Transverse colon (tissue), 4 donors: ENCODE measurements at places on chromosomes 4 and X. TPM values are rescaled to one million over a fixed set of nuclear protein-coding genes. Genes with fewer than 3 reads are reported as not detected.

GRCh38 chrX:23327104-23327503, 7.5 kb upstream of the PTCHD1 start:
- DNase-seq: no peak

DNA sequence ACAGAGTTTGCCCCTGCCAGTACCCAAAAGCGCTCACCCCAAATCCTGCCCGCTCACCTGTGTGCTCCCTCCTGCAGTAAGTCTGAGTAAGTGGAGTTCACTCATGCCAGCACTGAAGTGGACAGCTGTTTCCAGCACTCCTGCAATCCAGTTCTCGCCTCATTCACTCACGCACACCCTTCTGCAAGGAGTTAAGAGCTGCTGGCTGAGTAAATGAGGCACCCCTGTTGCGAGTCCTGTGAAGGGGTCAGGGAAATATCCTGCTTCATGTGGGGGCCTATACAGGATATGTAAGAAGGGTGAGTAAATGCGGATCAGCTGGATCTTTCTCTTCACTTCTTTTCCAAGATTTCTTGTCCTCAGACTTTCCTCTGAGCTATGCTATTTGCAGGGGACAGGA, 23.5 kb downstream of the CXCL8 start:
- no peak for DNase-seq

GRCh38 chr4:19982556-19982955, 269.1 kb upstream of the SLIT2 start:
- DNase-seq: no peak

DNA sequence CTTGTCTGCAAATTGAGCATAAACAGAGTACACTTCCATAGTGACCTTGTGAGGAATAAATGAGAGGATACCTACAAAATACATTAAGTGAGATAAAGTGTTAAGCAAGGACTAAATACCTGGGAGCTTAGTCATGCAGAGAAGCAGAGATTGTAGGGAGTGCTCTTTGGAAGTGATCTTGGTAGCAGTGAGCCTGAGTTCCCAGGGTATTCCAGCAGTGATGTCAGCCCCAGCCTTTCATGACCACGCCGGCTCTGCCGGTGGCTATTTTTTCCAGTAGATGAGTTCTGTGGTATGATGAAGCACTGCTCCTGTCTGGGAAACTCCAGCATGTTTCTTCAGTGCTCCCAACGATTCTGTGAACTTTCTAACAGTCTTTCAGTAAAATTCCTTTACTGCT, 391.5 kb upstream of the IGFBP7 start:
- no peak for DNase-seq

GRCh38 chr4:11427121-11427996, 1.3 kb downstream of the HS3ST1 start:
- DNase-seq: no peak

DNA sequence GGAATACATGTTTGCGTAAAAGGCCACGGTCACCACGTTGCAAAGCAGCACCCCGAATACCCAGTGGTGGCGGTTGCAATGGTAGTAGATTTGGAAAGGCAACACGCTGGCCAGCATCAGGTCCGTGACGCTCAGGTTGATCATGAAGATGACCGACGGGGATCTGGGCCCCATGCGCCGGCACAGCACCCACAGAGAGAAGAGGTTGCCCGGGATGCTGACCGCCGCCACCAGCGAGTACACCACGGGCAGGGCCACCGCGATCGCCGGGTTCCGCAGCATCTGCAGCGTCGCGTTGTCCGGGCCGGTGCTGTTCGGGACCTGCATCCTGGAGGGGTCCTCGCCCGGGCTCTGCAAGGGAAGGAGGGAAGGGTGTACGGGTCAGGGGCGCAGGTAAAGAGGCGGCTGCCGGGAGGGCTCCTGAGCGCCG, 13.5 kb upstream of the ASMTL start:
- DNase-seq: no peak

- peak; percentile 33 for DNase-seq
These were observed at the start of gene SNCA for GRCh38 chr4:89836897-89837384. Gene SNCA, minus strand, starts transcription at chr4:89837161. Its CDS starts 1,494 bp downstream, at chr4:89835667.

- no peak for DNase-seq
These were observed 222.6 kb upstream of the INTU start for GRCh38 chr4:127410201-127410600.

GRCh38 chr4:135949931-135950330, 1582.4 kb downstream of the PCDH18 start:
- no peak for DNase-seq

DNA sequence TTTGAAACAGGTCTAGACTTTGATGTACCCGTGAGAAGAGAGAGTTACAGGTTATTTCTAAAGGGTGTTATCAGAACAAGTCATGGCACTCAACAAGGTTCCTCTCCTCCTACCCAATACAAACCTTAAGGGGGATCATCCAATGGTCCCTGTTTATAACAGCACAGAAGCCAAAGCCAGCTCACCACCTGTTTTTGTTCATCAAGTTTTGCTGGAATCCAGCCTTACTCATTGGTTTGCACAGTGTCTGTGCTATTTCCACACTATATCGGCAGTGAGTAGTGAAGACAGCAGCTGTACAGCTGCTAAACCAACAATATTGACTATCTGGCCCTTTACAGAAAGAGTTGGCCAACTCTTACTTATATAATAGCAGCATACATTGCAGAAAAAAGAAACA, 262.1 kb upstream of the STS start:
- DNase-seq: no peak

DNA sequence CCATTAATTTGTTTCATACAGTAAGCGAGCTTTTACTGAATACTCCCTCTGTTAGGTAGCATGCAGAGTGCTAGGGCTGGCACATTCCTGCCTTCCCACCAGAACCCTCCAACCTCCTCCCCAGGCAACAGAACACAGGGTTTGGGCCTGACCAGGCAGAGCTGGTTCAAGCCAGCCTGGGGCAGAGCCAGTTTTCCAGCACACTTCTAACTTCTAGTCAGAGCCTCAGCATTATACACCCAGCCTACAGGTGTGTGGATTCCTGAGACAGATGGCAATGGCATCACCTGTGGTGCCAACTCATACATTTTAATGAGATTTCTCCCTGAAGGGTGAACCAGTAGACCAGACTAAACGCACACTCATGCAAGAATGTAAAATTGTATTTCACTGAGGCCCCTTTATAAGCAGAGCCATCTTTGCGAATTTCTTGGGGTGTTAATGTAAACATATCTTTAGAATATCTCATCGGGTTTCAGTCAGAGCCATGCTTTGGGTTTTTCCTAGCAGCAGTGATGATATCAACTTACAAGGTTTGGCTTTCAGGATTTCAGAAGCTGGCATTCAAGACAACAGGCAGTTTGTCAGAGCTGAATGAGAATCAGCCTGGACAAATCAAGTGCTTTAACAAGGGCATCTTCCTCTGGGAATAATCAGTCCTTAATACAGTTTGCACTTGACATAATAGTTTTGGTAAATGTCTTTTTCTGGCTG, 92.0 kb downstream of the GATB start:
- DNase-seq: no peak

GRCh38 chr4:84647312-84647884, 64.5 kb downstream of the CDS1 start:
- no peak for DNase-seq

- no peak for DNase-seq
These were observed 30.8 kb upstream of the PGM2 start for GRCh38 chr4:37795581-37796195.

DNA sequence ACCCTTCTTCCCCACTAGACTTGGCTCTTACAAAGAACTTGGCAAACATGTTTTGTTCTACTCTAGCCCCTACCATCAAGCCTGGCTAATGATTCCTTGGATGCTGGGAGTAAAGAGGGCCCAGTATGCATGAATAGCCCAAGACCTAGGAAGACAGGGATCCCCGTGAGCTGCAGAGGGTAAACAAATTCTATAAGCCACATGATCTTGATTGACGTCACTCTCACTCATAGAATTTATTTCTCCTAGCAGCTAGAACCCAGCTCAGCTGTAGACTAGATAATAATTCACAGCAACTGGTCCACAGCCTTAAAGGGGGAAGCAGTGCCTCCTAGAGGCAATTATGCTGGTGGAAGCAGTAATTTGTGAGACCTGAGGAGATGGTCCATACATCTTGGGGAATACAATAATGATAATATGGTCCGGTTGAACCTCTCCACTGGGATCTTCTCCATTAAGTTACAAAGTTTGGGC, 16.1 kb upstream of the USO1 start:
- DNase-seq: peak; percentile 50

GRCh38 chrX:148537556-148538182, 37.3 kb downstream of the AFF2 start:
- DNase-seq: no peak

GRCh38 chrX:69060631-69061408, 104.4 kb downstream of the PJA1 start:
- peak; percentile 46 for DNase-seq

DNA sequence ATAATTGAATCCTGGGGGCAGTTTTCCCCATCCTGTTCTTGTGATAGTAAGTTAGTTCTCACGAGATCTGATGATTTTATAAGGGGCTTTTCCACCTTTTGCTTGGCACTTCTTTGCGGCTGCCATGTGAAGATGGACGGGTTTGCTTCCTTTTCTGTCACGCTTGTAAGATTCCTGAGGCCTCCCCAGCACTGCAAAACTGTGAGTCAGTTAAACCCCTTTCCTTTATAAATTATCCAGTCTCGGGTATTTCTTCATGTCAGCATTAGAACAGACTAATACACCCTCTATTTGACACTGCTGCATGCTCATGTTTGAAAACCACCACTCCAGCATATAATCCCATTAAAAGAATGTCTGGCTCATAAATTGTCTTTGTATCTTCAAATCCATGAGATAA, 264.4 kb upstream of the ITM2A start:
- no peak for DNase-seq

DNA sequence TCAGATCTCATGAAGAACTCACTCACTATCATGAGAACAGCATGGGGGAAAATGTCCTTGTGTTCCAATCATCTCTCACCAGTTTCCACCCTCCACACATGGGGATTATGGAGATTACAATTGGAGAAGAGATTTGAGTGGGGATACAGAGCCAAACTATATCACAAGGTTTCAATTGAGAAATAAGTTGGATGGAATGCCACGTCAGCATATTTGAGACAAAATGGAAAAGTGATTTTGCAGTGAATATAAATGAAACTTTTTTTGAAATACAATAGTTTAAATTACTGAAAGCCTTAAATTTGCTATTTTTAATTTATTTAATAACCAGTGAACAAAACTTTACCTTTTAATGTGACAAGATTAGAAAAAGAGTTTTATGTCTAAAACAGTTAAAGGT, 494.1 kb downstream of the PRR32 start:
- DNase-seq: no peak

DNA sequence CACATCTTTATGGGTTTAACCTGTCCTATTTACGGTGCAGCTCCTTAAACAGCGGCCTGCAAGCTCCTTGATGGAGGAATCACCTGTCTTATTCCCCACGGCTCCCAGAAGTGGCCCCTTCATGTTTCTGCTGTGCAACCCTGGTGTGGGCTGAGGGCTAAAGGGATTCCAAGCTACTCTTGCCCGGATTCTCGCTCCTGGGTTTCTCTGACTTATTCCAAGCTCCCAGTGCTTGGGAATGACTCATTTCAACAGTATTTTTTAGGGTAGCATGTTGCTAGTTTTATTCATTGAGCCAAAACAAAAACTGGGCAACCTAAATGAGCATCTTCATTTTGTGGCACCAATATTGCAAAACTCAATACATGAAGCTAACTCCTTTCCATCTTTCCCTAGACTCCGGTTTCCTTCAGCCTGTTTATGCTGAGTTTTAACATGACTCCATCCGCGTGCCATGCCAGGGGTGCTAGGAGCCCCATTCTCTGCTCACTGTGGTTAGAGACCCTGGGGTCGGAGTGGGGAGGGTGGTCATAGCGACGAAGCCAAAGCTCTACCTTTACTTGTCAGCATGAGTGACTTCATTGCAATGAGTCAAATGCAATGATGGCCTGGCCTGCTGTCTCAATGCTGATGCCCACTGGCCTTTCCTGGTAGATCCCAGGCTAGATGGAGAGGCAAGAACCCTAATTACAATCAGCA, 349.7 kb downstream of the NR3C2 start:
- no peak for DNase-seq

DNA sequence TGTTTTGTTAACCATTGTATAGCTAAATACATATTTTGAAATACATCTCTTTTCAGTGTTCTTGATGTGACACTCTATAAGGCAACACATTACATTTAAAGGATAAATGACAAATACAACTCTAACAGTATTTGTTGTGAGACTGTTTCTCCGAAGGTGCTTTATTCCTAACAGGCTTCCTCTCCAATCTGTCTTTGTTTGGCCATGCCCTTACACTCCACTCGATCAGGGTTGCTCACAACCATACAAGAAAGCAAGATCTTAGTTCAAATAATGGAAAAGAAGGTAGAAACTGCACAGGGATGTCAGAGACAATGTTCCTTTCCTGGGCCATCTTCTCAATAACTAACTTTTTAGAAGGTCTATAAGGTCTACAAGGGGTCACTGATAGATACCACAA, 36.5 kb downstream of the AMMECR1 start:
- DNase-seq: no peak

DNA sequence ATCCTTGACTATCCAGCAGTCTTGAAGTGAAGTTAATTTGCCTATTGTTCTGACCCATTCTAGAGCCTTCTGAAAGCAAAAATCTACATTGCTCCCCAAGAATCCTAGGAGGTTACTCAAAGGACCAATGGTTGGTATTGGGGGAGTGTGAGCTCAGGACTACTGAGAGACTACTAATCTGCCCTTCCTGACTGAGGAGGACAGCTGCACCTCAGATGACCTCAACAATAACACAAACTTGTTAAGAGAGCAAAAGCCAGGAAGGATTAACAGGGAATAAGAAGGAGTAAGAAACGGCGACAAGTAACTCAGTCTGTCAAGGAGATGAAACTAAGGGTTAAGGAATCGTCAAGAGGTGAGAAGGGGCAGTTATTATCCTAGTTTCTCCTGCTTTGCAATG, 43.4 kb downstream of the IDS start:
- DNase-seq: no peak

DNA sequence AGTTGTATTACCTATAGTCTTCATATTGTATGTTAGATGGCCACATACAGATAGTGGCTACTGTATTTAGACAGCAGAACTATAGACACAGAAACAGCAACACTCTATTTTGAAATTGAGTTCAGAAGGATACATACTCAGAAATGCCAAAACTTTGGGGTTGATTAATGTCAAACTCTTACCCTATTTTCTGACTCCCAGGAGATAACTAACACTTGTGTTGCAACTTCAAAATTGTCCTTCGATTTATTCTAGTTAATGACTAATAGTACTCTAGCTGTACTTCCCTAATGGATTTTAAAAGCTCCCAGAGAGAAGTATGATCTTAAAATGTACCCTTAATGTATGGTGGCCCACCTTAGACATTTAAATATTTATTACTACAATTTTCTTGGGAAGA, 229.9 kb upstream of the UGT8 start:
- no peak for DNase-seq

GRCh38 chrX:23626651-23627050, 40.6 kb upstream of the PRDX4 start:
- DNase-seq: no peak

Gene PDCL2
- total RNA-seq: not detected

Gene TEC
- 3.0 TPM for total RNA-seq

Gene MID1
- total RNA-seq: 47.5 TPM

Gene PDE6B
- 0.60 TPM for total RNA-seq

Gene TNMD
- total RNA-seq: not detected

Gene UVSSA
- 29.2 TPM for total RNA-seq
